HAP-1 (cell line): ENCODE measurements at places on chromosomes 3 and 15.
A peak's percentile ranks its signal among the peaks of the same experiment; 100 is the strongest.

GRCh38 chr15:47796830-47797229 is 79.5 kb downstream of the SEMA6D start:
- no peak for DNase-seq

DNA sequence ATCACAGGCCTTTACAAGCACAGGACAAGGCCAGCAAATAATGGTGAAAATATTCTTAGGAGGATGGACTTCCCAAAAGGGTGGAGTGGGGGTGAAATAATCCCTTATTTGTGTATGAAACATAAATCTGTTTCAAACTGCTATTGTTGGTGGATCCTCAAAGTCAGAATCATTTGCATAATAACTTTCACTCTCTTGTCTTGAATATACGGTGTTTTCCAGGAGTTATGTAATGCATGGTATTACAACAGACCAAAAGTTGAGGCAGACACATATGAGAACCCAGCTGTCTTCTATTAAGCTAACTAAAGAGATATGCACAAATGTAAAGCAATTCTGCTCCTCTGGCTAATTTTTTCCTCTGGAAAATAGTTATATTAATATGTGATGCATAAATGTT is 57.7 kb downstream of the PRTG start:
- peak; percentile 15 for DNase-seq

DNA sequence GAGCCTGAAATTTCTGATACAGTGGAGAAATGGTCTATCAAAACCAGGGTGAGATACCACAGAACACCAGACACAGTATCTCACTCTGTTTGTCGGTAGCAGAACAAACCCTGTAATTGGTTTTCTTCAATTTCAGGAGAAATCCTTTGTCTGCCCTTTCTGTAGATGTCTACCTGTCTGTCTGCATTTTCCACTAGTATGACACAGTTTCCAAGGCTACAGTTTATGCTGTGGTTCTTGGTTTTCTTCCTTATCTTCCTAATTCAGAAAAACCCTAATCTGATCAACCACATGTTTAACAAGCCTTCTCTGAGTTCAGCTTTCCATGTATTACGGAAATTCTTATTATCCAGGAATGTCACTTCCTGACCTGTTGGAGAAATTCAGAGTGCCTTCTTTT is 70.8 kb downstream of the SCN11A start:
- DNase-seq = no peak

DNA sequence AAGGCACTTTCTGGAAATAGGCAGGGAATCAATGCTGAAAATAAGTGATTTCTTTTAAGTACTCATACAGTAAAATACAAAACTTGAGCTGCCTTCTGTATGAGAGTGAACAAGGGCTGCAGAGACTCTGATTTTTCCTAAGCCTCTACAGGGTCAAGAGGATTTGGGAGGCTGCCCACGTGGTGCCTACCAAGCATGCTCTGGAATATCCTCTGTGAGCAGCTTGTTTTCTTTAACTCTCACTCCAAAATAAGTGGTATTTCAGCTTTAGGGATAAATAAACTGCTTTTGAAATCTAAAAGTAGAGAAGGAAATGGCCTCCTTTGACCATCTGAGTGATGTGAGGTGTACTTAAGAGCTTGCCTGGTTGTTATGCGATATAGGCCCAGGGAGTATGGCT is 8.1 kb upstream of the SELENOK start:
- DNase-seq = no peak

DNA sequence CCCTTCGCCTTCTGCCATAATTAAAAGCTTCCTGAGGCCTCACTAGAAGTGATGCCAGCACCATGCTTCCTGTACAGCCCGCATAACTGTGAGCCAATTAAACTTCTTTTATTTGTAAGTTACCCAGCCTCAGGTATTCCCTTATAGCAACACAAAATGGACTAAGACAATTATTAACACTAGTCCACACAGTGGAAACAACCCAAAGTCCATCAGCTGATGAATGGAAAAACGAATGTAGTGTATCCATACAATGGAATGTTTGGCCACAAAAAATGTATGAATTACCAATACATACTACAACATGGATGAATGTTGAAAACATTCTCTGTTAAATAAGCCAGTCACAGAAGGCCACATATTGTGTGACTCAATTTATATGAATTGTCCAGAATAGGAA is 22.5 kb upstream of the CTXND1 start:
- DNase-seq = no peak
